ENCODE measurements at places on chromosomes 4 and X. TPM values are rescaled to one million over a fixed set of nuclear protein-coding genes. Genes with fewer than 3 reads are reported as not detected.

GRCh38 chr4:14110407-14110806 lies 482.9 kb upstream of the BOD1L1 start:
- H3K36me3 ChIP-seq, result no peaks in the 10 kb centered on the region
- no peak overlapping the region for H3K4me3 ChIP-seq
- H3K27me3 ChIP-seq, result peaks cover 5% of the 10 kb centered on the region
- no peak for DNase-seq
- no peak overlapping the region for H3K27ac ChIP-seq
- H3K4me1 ChIP-seq, result peaks cover 6% of the 10 kb centered on the region

The KLKB1 gene
- total RNA-seq, result 0.17 TPM

The VEGFC gene
- total RNA-seq, result 25.2 TPM

DNA sequence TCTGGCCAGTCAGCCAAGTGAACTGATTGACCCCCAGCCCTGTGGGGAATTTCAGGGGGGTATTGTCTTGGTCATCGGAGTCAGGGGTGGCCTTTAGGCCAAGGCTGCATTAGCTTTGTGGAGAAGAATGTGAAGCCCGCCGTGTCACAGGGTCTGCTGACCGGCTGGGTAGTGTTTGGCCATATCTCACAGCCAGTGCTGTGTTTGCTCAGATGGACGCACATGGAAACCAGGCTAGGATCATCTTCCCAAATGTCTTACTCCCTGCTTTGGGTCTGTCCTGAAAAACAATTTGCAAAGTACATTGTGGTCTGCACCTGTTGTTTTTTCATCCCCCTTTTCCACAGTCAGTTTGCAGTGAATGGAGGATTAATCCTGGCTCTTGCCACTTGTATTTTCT lies 13.0 kb downstream of the TMEM164 start:
- no peaks in the 10 kb centered on the region for H3K4me1 ChIP-seq
- H3K36me3 ChIP-seq, result no peaks in the 10 kb centered on the region
- no peak for DNase-seq
- H3K4me3 ChIP-seq, result no peak overlapping the region
- no peaks in the 10 kb centered on the region for H3K27me3 ChIP-seq

The TRIM75 gene
- total RNA-seq, result not detected

DNA sequence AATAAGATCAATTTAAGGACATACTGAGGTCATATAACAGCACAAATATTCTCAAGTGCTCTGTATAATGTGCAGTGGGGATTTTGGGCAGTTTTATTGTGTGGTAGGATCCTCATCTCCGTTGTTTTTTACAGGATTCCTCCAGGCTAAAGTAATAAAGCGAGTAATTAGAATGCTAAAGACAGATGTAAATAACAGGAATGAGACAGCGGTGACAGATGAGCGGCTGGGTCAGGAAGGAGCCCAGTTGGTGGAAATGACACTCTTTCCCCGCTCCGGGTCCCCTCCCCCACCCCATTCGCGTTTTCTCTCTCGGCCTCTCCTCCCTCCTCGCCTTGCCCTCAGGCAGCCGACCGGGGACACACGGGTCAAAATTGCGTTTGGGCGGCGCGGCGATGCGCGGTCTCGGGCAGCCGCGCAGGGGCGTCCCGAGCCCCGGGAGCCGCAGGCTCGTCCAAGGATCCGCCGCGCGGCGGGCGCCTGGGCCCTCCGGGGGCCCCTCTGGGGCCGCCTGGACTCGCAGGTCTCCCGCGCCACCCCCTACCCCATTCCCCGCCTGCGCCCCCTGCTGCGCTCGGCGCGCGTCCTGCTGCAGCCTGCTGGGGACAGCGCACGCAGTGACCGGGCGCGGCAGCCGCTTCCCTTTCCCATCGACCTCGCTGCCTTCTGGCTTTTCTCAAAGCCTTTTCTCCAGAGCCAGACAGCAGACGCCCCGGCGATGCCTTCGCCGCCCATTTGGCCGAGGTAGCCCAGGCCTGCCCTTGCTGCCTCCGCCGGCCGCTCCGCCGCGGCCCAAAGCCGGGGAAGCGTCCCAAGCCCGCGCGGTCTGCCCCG lies 16.2 kb downstream of the POU4F2 start:
- H3K4me1 ChIP-seq, result peaks cover 10% of the 10 kb centered on the region
- peaks cover 3% of the 10 kb centered on the region for H3K36me3 ChIP-seq
- H3K4me3 ChIP-seq, result peak overlapping the region; percentile 64
- no peak overlapping the region for H3K27ac ChIP-seq
- peaks cover 60% of the 10 kb centered on the region for H3K27me3 ChIP-seq

DNA sequence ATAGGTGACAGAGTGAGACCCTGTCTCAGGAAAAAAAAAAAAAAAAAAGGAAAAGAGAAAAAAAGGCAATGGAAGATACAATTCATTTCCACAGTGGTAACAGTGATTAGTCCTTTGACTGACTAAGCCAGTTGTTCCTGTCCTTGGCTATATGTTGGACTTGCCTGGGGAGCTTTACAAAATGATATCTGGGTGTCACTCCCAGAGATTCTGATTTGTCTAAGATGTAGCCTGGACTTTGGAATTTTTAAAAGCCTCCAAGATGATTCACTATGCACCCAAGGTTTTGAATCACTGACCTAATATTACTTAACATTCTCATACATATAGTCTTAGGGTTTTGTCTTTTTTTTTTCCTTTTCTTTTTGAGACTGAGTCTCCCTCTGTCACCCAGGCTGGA lies 16.9 kb downstream of the HELQ start:
- H3K27me3 ChIP-seq, result no peaks in the 10 kb centered on the region
- no peak overlapping the region for H3K4me3 ChIP-seq
- no peak overlapping the region for H3K27ac ChIP-seq
- H3K4me1 ChIP-seq, result no peaks in the 10 kb centered on the region
- H3K36me3 ChIP-seq, result peaks cover 16% of the 10 kb centered on the region

The HMX1 gene
- total RNA-seq, result not detected

GRCh38 chr4:24229978-24230377 lies 340.1 kb upstream of the PPARGC1A start:
- no peak overlapping the region for H3K27ac ChIP-seq
- H3K36me3 ChIP-seq, result no peaks in the 10 kb centered on the region
- peaks cover 8% of the 10 kb centered on the region for H3K4me1 ChIP-seq
- H3K27me3 ChIP-seq, result peaks cover 4% of the 10 kb centered on the region
- H3K4me3 ChIP-seq, result no peak overlapping the region

DNA sequence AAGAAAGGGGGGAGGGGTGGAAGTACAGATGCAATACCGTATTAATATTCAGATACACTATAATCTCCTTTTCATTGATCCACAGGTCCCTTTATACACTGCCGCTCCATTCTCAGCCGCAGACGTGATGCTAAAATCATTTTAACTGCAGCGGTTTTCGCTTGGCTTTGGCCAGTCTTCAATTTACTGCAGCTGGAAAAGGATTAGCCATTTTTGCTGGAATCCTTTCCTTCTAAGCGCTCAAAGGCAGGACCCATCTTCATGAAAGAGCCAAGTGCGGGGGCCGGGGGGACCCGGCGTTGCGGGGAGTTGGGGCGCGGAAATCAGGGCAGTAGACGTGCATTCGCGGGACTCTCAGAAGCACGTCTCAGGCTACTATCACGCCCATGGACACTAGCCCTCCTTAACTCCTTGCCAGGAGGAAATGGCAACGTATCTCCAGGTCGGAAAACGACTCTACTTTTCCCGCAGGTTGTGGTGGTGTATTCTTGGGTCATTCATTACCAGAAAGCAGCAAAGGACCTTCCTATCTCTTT lies 1.7 kb upstream of the PCDH10 start:
- peaks cover 4% of the 10 kb centered on the region for H3K27me3 ChIP-seq
- no peak overlapping the region for H3K27ac ChIP-seq
- DNase-seq, result peak; percentile 48
- H3K4me1 ChIP-seq, result peaks cover 56% of the 10 kb centered on the region
- no peaks in the 10 kb centered on the region for H3K36me3 ChIP-seq

The CFAP97 gene
- 48.5 TPM for total RNA-seq

GRCh38 chr4:147968641-147969040 lies 236.8 kb downstream of the ARHGAP10 start:
- no peak overlapping the region for H3K4me3 ChIP-seq
- peaks cover 38% of the 10 kb centered on the region for H3K36me3 ChIP-seq
- H3K4me1 ChIP-seq, result peaks cover 64% of the 10 kb centered on the region
- no peaks in the 10 kb centered on the region for H3K27me3 ChIP-seq
- H3K27ac ChIP-seq, result peak overlapping the region; percentile 46

The ZFP42 gene
- total RNA-seq, result 0.51 TPM

- peaks cover 2% of the 10 kb centered on the region for H3K27me3 ChIP-seq
- peaks cover 9% of the 10 kb centered on the region for H3K4me1 ChIP-seq
- DNase-seq, result no peak
- no peak overlapping the region for H3K4me3 ChIP-seq
Measured at GRCh38 chrX:23387550-23388184, 53.0 kb downstream of the PTCHD1 start.

The HMGB2 gene
- 31.0 TPM for total RNA-seq

DNA sequence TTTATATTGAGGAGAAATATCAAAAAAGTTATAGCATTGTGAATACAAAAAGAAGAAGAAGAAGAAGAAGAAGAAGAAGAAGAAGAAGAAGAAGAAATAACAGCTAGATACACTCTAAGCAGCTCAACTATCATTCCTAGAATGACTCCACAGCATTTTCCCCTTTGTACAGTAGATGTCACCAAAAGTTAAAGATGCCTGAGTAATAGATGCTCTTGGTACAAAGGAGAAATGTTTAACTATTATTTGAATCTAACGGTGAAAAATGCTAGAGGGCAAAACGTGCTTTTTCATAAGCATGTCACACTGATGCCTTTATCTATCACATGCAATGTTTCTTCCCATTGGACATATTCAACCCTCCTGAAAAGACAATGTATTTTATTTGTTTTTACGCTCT lies 178.4 kb upstream of the GPRIN3 start:
- no peaks in the 10 kb centered on the region for H3K36me3 ChIP-seq
- H3K4me1 ChIP-seq, result no peaks in the 10 kb centered on the region

- H3K27ac ChIP-seq, result no peak overlapping the region
- H3K36me3 ChIP-seq, result no peaks in the 10 kb centered on the region
- H3K4me1 ChIP-seq, result peaks cover 12% of the 10 kb centered on the region
- H3K27me3 ChIP-seq, result no peaks in the 10 kb centered on the region
- no peak overlapping the region for H3K4me3 ChIP-seq
- DNase-seq, result no peak
Measured at GRCh38 chrX:150582338-150582948, 14.0 kb downstream of the MTM1 start.

The CT45A5 gene
- not detected for total RNA-seq

The UGT2B11 gene
- total RNA-seq, result not detected

The ARHGAP36 gene
- not detected for total RNA-seq

GRCh38 chr4:73847526-73848182 lies 5.4 kb upstream of the PF4V1 start:
- no peak for DNase-seq
- no peaks in the 10 kb centered on the region for H3K36me3 ChIP-seq
- H3K27ac ChIP-seq, result no peak overlapping the region

The CXCL10 gene
- total RNA-seq, result not detected

- no peak overlapping the region for H3K27ac ChIP-seq
- H3K4me1 ChIP-seq, result peaks cover 26% of the 10 kb centered on the region
- no peaks in the 10 kb centered on the region for H3K27me3 ChIP-seq
- DNase-seq, result no peak
- H3K36me3 ChIP-seq, result no peaks in the 10 kb centered on the region
Measured at GRCh38 chr4:153452658-153453378, 13.3 kb upstream of the TMEM131L start.
